ENCODE measurements at places on chromosomes 6 and 20.

GRCh38 chr20:50876063-50876685, 55.1 kb downstream of the ADNP start:
- DNase-seq: no peak

DNA sequence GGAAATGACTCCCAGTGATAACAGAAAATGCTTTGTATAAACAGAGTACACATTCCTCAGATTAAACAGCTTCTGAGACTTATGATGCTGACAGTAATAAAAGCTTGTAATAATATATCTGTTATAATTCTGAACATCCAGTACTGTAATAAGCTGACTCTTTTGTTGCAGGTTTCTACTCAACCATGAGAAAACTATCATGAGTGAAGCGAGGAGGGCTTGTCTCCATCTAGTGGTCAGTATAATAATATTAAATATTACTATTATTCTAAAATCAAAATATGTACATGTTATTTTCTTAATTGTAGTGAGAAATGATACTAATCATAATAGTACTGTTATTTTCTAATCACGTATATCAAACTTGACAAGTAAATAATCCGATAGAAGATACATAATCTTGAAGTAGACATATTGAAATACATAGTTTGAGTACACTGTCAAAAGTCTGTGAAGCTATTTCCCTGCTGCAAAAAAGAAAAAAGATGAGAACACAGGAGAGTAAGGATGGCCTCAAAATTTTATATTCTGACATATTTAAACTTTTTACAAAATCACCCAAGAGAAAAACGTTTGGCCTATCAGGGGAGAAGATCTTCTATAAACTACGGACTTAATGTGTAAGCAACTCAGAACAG, 183.1 kb downstream of the MOXD1 start:
- no peak for DNase-seq

GRCh38 chr6:159943101-159943632, 25.7 kb upstream of the IGF2R start:
- DNase-seq: no peak

GRCh38 chr20:43961541-43962471, 47.2 kb downstream of the TOX2 start:
- DNase-seq: no peak

GRCh38 chr6:132728616-132729015, 14.8 kb upstream of the VNN1 start:
- DNase-seq: no peak

- DNase-seq: peak; percentile 30
These were observed 333.8 kb downstream of the PKHD1 start for GRCh38 chr6:51753635-51754034.

DNA sequence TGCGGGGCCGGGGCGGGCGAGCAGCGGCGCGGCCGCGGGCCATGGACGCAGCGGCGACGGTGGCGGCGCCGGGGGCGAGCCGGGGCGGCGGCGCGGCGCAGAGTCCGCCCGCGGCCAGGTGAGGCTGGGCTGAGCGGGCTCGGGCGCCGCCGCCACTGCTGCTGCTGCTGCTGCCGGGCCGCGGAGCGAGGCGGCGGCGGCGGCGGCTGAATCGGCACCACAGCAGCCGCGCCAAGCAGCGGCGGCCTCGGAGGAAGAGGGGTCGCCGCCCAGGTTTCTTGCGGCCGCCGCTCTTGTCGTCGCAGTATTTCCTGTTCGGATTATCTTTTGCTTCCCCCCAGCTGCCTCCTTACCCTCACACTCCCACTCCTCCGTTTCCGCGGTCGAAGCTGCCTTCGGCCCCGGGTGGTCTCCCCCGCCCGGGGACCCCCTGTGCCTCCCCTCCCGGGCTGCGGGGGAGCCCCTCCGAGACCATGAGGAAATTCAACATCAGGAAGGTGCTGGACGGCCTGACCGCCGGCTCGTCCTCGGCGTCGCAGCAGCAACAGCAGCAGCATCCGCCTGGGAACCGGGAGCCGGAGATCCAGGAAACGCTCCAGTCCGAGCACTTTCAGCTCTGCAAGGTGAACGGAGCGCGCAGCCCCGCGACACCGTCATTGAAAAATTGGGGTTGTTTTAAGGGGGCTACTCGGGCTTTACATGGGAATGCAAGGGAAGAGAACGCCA, at the start of gene STXBP5:
Gene STXBP5, plus strand, starts transcription at position 358 of the 726 bp plus-strand sequence. Its CDS starts 116 bp downstream, at position 474.
- peak; percentile 62 for DNase-seq

GRCh38 chr20:57215426-57215825, 51.0 kb downstream of the BMP7 start:
- DNase-seq: no peak

DNA sequence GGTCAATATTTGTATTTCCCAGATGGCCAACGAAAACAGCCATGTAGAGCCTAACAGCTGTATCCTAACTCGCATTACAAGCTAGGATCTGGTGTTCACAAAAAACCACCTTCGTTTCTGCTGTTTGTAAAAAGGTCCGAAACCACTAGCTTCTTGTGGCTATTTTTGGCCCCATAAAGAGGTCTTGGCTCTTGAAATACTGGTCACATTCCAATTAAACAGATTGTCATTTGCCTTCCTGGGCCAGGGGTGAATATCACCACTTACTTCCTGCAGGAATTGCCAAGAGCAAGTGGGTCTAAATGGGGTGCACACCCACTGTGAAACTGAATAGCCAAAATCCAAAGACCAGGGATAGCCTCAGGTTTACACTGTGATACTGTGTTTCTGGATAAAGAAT, 48.2 kb downstream of the TSHZ2 start:
- DNase-seq: no peak

DNA sequence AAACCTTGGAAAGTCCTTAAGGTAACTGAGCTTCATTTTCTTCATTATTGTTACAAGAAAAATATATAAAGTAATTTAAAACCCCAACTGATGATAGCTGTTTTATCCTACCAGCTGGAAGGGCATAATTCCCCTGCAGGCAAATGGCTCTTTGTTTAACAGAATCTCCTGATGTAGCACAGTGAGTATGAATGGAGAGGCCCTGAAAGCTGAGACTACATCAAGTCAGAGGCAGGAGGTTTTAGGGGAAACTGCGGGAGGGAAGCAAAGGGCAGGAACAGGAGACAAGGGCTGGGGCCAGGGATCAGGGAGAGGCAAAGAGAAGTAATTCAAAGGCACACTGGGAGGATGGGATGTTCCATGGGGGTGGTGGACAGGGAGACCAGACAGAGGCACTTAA, 119.0 kb upstream of the LRFN2 start:
- no peak for DNase-seq
